Ascending aorta (tissue), 2 donors: ENCODE measurements at places on chromosomes 11 and 22.
A peak's percentile ranks its signal among the peaks of the same experiment; 100 is the strongest.

- no peak for DNase-seq
Observed at GRCh38 chr11:34866375-34866774, 49.8 kb downstream of the APIP start.

- DNase-seq = peak; percentile 34
Observed at GRCh38 chr11:69208190-69209037, 52.7 kb downstream of the SMIM38 start.

GRCh38 chr22:19108807-19109197 lies 13.4 kb downstream of the DGCR2 start:
- no peak for DNase-seq

DNA sequence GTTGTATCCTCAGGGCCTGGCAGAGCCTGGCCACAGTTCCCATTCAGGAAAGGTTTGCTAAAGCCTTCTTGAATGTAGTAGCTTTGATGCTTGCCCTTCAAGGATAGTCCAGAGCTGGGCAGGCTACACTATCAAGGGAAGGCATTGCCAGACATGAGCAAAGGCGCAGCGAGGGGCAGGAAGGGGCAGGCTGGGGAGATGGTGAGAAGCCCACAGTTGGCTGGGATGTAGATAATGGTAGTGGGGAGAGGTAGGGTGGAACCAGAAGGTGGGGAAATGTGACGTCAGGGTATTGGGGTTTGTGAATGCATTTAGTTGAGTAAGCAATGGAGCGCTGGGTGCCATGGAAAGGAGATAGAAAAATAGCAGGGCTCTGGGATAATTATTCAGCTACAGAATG lies 28.6 kb downstream of the LRRC32 start:
- no peak for DNase-seq

- no peak for DNase-seq
Observed at GRCh38 chr11:91446267-91446666, 778.4 kb upstream of the FAT3 start.

DNA sequence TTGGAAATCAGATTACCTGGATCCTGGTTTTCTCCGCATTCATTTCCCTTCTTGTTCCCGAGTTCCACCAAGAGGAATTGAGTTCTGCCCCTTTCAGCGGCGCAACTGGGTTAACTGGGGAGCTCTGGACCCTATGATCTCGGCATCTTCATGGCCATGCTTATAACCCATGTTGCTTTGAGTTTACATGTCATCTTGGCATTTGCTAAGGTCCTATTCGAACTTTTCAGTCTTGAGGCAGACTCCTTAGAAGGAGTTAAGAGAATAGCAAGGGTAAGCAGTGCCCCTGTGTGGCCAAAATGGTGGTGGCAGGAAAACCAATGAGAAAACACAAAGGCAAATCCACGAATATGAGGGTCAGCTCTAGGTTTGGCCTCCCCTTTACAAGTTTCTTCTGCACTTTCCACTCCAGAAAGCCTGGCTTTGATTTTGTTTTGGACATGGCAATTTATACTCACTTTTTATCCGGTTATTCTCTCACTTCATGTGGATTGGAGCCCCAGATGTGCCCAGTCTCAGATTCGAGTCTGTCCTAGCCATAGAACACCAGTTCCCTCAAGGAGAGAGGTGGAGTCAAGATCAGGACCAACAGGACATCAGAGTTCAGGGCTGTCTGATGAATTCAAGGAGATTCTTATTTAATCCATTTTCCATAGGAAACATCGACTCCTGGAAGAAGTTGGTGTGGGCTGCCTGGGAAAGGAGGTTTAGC lies 55.3 kb upstream of the FBXO3 start:
- peak; percentile 72 for DNase-seq

GRCh38 chr11:44309478-44310205 lies at the start of gene ALX4:
Gene ALX4 (minus strand): TSS chr11:44310139. CDS start chr11:44310062, 77 bp downstream.
- DNase-seq = no peak

DNA sequence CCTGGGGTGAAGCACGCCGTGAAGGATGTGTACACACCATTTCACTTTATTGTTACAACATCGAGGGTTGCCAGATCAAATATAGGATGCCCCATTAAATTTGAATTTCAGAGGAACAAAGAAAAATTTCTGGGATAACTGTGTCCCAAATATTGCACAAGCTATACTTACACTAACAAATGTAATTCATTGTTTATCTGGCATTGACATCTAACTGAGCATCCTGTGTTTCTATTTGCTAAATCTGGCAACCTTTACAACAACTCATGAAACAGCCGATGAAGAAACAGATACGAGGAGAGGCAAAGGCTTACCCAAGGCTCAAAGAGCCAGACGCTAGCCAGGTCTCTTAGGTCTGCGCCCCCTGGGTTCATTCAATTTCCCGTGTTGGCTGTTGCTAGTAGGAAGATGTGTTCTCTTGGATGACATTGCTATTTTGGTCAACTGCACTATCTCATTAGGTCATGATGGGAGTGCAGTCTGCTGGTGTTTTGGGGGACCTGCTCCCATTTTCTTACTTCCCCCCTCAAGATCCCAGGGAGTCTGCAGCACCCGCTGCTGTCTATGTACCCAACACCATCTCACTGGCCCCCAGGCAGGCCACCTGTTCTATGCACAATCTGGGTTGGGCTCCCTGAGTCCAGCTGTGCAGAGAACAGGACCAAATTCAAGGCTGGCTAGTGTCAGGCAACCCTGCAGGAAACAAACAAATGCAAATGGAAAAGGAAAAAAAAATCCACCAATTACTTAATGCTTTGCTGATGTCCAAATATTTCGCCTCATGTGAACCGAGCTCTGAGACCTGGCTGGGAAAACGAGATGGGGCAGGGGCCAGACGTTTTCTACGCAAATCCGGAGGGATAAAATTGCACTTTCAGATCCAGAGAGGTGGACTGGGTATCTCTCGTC lies 560.9 kb downstream of the MIAT start:
- no peak for DNase-seq

DNA sequence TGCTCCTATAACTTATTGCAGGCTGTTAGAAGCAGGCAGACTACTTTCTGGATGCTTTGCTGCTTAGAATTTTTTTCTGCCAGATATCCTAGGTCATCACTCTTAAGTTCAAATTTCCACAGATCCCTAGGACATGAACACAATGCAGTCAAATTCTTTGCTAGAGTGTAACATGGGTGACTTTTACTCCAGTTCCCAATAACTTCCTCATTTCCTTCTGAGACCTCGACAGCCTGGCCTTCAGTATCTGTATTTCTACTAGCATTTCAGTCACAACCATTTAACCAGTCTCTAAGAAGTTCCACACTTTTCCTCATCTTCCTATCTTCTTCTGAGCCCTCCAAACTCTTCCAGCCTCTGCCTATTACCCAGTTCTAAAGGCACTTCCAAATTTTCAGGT lies 60.4 kb upstream of the ZBED5 start:
- DNase-seq = no peak

GRCh38 chr11:75073459-75074190 lies 23.1 kb downstream of the OR2AT4 start:
- DNase-seq = no peak

DNA sequence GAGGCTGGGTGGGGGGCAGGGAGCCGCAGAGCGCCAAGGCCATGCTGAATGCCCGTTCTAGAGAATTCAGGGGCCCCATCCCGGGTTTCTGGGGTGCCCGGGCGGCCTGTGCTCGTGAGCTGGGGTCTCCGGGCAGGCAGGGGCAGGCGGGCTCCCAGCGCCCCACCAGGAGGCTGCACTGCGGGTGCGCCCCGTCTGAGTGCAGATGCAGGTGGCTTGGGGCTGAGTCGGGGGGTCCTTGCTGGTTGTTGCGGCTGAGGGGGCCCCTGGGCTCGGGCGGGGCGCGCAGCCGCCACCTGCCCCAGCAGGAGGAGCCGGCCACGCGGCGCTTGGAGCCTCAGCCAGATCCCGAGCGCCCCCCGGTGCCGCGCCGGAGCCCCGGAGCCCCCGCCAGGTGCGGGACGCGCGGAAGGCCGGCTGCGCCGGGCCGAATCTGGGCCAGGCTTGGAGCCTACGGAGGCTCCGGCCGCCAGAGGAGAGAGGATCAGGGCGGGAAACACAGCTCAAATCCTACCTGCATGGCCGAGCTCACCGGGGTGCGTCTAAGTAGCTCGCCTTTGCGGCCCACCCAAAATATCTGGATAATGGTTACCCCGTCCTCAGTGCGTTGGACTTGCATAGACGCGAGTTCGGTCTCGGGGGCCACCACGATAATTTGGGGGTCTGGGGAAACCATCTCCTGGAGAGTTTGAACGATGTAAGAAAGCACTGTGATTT lies 590 bp upstream of the IGF2 start:
- no peak for DNase-seq

DNA sequence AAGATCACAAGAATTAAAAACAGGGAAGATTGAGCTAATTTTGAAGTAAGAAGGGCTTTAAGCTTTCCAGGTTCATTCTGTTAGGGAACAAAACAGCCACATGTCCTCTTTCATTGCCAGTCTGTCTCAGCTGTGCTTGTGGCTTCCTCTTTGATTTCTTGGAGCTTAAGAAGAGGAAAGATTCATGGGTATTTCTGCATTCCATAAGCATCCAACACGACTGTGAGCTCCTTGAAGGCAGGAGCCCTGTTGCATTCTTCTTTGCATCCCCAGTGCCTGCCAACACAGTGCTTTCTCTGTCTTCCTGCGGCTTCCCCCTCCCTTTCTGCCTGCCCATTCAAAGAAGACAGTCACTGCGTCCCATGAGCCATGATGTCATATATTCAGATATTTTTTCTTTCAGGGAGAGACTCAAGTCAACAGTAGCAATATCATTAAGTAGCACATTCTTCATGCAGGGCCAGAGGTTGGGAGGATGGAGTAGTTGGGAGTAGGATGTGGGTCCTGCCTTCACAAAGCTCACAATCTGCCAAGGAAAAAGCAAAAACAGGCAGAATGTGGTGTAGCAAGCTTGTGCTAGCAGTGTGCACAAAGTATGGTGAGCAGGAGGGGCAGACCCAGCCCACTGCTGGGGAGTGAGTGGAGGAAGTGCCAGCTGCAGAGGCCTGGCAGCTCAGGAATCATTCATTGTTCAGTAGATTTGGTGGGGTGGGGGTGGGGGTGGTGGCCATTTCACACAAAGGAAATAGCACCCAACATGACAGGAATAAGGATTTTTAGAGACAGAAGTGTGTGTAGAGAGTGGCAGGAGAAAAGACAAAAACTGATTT lies 162.1 kb upstream of the RASSF10 start:
- DNase-seq = no peak

DNA sequence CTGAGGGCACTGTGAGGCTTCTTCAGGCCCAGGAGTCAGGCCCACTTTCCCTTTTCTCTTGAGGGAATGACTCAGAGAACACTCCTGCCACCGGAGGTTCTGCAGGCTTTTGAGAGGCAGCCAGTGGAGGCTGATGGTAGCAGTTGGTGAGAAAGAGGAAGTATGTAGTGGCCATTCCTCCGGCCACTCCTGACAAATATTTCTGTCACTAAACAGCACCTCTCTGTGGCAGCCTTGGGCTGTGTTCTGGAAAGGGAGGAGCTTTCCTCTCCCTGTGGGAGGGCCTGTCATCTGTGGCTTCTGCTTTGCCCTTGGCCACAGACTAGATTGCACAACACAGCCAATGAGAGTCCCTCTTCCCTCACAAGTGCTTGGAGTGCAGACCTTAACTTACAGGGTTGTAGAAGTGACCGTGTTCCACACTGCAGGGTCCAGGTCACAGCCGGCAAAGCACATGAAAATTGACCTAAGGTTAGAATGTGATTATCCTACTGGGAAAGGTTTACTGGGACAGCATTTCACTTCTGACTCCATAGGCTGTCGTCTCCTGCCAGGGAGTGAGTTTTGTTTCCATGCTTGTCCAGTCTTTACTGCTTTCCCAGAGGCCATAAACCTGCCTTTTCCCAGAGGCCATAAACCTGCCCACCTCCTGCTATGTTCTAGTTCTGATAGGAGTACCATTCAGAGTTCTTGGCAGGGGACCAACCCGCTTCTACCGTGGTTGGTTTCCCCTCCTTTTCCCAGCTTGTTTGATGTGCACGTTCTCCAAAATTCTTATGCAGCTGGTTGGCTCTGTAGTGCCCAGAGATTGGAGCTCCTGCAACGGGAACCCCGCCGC lies 33.3 kb downstream of the MARK2 start:
- peak; percentile 95 for DNase-seq

- DNase-seq = no peak
Observed at GRCh38 chr11:95674657-95675358, 114.8 kb downstream of the FAM76B start.

- DNase-seq = no peak
Observed at GRCh38 chr11:86172894-86173293, 71.7 kb upstream of the EED start.

- no peak for DNase-seq
Observed at GRCh38 chr11:19853016-19853415, 140.4 kb downstream of the NAV2 start.

GRCh38 chr11:8110396-8110795 lies 29.4 kb downstream of the TUB start:
- DNase-seq = no peak

DNA sequence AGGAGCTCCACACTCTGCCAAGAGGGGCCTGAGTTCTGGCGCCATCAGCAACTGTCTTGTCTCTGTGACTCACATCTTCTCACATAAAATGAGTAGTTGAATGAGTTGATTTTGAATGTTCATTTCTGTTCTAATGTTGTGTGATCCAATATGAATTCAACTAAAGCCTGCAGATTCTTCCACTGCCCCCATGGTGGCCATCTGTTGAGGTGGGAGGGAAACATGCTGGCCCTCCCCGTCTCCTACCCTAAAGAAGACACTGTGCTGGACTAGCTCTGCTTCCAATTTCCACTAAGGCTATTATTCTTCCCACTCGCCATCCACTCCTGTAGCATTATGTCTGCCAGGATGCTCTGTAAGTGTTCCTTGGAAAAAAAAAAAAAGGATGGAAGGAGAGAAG lies 555.6 kb upstream of the LARGE1 start:
- no peak for DNase-seq

GRCh38 chr11:551596-551995 lies 8.9 kb downstream of the LMNTD2 start:
- DNase-seq = no peak

DNA sequence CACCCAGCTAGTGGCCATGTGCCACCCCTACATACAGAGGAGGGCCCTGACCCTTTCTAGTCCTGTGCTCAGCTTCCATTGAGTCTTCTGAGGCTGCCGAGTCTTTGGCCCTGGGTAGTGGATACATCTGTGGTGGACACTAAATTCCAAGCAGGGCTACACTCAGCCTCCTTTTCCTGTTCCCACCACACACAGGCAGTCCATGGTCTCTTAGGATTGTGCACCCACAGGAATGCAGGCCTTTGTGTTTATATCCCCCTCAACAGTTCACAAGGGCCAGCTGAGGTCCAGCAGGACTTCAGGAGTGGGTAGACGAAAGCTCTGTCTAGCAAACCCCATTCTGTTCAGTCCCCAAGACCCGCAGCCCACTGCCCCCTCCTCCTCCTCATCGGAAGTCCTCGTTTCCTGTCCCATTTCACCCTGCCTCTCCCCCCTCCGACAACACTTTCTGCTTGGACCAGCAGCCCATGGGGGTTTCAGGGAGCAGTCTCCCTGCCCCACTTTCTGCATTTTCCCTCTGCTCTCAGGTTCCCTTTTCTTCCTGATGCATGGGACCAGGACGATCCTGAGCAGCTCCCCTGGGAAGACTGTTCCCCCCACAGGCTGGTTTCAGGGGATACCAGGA lies 91.8 kb downstream of the SWAP70 start:
- no peak for DNase-seq

DNA sequence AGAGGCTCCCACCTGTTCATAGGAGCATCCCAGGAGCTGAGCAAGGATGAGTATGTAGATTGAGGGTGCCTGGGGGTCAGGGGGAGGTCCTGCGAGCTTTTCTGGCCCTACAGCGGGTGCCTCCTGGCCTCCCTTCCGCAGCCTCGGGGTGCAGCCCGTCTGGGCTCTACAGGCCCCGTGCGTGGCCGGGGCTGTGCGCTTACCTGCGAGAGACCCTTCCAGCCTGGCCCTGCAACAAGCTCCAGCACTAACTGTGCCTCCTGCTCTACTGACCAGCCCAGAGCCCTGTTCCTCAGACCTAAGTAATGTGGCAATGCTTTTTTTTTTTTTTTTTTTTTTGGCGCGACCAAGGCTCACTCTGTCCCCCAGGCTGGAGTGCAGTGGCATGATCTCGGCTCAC lies 1129.1 kb downstream of the BRD1 start:
- no peak for DNase-seq
